LoVo (cell line): ENCODE measurements at places on chromosomes 4 and X.

DNA sequence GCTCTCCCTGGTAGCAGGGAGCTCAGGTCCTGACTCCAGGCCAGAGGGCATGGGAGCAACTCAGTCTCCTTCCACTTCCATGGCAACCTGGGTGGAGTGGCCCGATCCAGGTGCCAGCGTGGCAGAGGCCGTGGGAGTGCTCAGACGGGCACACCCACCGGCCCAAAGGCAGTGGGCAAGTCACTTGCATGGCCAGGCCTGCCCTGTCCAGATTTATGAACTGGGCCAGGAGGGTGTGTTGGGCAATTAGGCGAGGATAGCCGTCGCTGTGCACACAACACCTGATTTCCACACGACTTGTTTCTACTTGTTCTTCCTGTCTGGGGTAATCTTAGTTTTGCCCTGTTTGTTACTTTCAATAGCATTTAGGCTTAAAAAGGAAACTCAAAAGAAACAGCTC, 55.5 kb upstream of the NYX start:
- DNase-seq: peak; percentile 5

- DNase-seq: no peak
Observed at GRCh38 chr4:25171201-25171865, 11.1 kb upstream of the SEPSECS start.

DNA sequence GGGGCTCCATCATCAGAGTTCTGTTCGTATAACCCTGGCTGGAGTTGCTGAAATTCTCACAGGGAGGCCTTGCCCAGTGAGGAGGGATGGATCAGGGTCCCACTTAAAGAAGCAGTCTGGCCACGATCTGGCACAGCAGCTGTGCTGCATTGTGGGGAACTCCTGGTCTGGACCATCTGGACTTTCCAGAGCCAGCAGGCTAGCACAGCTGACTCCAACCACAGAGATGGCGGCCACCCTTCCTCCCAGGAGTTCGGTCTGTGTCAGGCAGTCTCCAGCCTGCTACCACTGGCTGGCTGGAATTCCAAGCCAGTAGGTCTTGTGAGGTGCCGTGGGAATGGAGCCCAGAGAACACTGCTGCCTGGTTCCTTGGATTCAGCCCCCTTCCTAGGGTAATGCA, 62.0 kb downstream of the SLAIN2 start:
- DNase-seq: no peak

- no peak for DNase-seq
Observed at GRCh38 chrX:84721416-84721815, 219.2 kb upstream of the HDX start.

DNA sequence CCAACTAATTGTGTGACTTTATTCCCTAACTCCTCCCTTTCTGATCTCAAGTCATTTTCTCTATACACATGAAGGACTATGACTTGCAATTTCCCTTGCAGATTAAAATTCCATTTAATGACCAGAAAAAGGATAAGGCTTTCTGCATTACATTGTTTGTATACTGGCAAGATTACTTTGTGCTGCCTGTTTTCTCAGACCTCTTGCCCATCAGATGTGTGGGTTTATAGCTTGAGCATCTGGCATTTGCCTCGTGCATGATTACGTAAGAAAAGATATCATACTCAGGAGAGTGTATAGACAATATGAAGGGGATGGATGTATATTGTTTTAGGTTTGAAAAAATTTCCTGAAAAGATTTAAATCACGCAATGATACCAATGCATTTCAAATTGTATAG, 593.8 kb upstream of the SLIT2 start:
- no peak for DNase-seq
